ENCODE measurements at places on chromosomes 3 and 15. TPM values are rescaled to one million over a fixed set of nuclear protein-coding genes. Genes with fewer than 3 reads are reported as not detected.

LRRC34 gene
- total RNA-seq: 0.98 TPM

DNA sequence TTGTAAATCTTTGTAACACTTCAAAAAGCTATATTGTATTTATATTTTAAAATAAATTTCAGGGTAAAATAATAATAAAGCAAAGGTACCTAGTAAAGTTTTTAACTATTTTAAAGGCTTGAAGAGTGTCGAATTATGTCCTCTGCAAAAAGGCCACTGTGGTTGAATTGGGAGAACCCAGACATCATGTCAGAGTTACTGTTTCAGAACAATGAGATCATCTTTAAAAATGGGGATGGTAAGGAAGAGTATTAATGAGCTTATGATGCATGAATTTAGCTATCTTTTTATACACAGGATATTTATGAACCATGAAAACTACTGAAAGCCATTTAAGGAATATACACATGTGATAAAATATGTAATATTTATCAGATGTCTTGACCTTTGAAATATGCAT lies 26.3 kb downstream of the KCNMB3 start:
- DNase-seq: no peak
- H3K4me1 ChIP-seq: no peaks in the 10 kb centered on the region
- no peaks in the 10 kb centered on the region for H3K27me3 ChIP-seq
- H3K36me3 ChIP-seq: peaks cover 39% of the 10 kb centered on the region
- H3K4me3 ChIP-seq: no peak overlapping the region

- H3K27ac ChIP-seq: no peak overlapping the region
- no peaks in the 10 kb centered on the region for H3K27me3 ChIP-seq
- H3K4me1 ChIP-seq: no peaks in the 10 kb centered on the region
These were observed 142.2 kb upstream of the LRRC3B start for GRCh38 chr3:26480377-26480776.

SPTBN5 gene
- total RNA-seq: 1.9 TPM

HIGD2B gene
- total RNA-seq: not detected

- no peaks in the 10 kb centered on the region for H3K4me1 ChIP-seq
- no peaks in the 10 kb centered on the region for H3K27me3 ChIP-seq
- no peak for DNase-seq
- no peak overlapping the region for H3K27ac ChIP-seq
These were observed 207.9 kb downstream of the ZIC1 start for GRCh38 chr3:147616998-147617619.

GRCh38 chr3:87568331-87568730 lies 291.9 kb upstream of the POU1F1 start:
- no peak overlapping the region for H3K4me3 ChIP-seq
- DNase-seq: no peak
- no peaks in the 10 kb centered on the region for H3K27me3 ChIP-seq
- H3K4me1 ChIP-seq: no peaks in the 10 kb centered on the region
- H3K27ac ChIP-seq: no peak overlapping the region
- H3K36me3 ChIP-seq: no peaks in the 10 kb centered on the region

- no peaks in the 10 kb centered on the region for H3K27me3 ChIP-seq
- peaks cover 53% of the 10 kb centered on the region for H3K36me3 ChIP-seq
- no peak for DNase-seq
- H3K4me3 ChIP-seq: no peak overlapping the region
- no peaks in the 10 kb centered on the region for H3K4me1 ChIP-seq
These were observed 26.3 kb downstream of the FBXO22 start for GRCh38 chr15:75929799-75930565.

DNA sequence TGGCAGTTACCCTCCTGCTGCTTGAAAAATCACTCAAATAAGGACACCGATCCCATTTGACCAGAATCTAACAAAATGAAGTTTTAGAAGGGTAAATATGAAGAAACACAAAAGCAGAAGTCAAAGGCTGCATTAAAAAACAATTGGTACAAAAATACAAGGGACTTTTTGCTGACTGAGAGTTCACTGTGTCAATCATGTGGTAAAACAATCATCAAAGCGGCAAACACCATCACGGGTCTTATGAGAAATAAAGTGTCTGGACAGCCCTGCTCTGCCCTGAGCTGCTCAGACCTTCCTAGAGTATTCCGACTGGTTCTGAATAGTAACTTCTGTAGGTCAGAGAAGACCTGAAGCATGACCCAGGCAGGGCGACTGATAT lies 137.2 kb upstream of the RAD18 start:
- DNase-seq: no peak
- H3K4me3 ChIP-seq: no peak overlapping the region
- H3K27ac ChIP-seq: no peak overlapping the region
- no peaks in the 10 kb centered on the region for H3K36me3 ChIP-seq
- H3K4me1 ChIP-seq: no peaks in the 10 kb centered on the region

DNA sequence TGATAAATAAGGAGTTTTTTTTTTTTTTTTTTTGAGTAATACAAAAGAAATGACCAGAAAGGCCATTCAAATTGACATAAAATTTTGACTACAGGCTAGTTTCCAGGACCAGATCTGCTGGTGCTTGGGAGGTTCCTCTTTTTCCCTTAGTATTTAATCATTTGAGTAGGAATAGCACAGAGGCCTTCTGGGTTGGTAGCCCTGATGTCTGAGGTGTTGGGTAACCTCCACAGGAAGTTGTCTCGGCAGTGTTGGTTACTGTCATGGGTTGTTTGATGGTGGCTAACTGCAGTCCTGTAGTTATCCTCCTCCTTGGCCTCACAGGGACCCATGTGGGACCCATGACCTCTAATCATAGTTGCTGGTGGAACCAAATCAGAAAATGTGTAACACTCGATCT lies 91.1 kb downstream of the USP13 start:
- H3K4me1 ChIP-seq: no peaks in the 10 kb centered on the region
- no peak overlapping the region for H3K4me3 ChIP-seq
- no peak for DNase-seq
- H3K27ac ChIP-seq: no peak overlapping the region
- peaks cover 13% of the 10 kb centered on the region for H3K36me3 ChIP-seq
